ENCODE measurements at places on chromosomes 6 and 20.

DNA sequence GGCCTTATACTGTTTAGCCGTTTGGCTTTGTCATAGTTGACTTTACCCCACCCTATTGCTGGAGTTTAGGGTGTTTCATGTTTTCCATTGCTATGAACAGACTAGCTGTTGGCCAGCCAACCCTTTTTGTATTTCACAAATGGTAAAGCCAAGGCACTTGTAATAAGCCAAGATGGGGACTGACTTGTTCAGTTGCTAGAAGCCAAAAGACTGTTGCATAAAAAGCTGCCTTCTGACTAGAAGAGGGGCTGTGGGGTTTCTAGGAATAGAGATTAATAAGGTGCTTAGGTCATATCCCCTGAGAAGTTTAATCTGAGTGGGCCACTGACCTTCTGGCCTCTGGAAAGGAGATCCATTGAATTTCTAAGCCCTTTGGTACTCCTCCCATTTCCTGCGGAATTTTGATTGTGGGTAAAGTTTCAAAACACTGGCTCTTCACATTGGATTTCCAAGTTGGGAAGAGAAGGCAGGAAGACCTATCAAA is 211.1 kb downstream of the PLCB4 start:
- DNase-seq, result no peak

DNA sequence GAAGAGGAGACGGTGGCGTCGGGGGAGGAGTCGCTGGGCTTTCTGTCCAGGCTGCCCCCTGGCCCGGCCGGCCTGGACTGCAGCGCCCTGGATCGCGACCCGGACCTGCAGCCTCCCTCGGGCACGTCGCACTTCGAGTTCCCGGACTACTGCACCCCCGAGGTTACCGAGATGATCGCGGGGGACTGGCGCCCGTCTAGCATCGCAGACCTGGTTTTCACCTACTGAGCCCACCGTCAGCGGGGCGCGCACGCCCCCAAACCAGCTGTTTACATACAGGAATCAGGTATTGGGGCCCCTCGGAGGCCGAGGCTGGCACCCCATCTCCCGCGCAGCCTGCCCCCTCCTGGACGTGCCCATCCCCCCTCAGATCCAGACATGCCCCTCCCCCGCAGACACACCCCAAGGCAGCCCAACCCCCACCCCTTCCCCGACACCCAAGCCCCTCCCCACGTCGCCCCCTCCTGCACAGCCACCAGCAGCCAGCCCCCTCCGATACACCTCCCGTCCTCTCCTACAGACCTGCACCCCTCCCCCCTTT is 1.4 kb downstream of the SOX12 start:
- DNase-seq, result no peak

DNA sequence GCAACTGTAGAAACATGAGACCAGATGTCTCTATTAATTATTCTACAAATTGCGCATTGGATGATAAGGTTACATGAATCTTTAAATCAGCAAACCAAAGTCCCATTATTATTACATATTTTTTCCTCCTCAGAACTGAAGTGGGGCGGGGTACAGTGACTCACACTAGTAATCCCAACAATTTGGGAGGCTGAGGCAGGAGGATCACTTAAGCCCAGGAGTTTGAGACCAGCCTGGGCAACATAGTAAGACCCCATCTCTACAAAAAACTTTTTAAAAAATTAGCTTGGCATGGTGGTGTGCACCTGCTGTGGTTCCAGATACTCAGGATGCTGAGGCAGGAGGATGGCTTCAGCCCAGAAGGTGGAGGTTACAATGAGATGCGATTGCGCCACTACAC is 29.0 kb downstream of the HFE start:
- no peak for DNase-seq

DNA sequence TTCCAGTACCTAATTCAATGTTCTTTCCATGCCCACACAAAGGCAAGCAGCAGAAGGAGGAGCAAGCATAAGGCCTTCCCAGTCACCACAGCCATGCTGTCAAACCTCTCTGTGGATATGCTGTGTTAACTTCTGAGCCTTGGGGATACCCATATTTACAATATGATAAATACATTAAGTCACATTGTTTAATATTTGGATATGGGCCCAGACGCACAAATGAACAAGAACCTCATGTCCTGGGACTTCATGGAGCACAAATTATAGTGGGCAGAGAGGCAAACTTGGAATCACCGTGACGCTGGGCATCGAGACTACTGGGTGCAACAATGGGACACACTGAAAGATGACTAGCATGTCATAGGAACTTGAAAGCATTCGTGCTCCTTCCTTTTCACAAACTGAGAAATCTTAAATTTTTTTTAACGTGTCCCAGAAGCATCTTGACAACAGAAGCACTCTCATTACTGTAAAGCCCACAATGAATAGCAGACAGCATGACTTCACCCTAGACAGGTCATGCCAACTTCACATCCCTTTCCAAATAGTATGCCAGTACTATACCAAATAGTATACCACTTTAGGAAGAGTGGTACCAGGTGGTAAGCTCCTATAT is 16.0 kb downstream of the SOD2 start:
- no peak for DNase-seq

DNA sequence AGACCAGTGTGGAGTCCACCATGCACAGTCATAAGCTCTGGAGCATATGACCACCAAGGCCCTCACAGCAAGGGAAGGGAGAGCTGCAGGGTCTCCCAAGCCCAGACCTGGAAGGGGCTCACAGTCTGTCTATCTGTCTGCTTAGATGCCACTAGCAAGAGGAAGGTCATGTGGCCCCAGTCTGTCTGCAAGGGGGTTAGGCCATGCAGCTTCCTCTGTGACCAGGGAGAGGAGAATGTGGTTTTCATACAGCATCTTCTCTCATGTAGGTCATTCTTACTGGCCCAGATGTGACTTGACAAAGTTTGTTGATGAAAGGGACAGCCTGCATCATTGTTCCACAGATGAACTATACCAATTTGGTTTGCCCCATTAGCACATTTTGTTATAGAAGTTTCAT is 260.8 kb downstream of the FARS2 start:
- no peak for DNase-seq

- no peak for DNase-seq
These were observed 23.4 kb upstream of the SCUBE3 start for GRCh38 chr6:35190306-35190705.
